GM12864 (cell line): ENCODE measurements at places on chromosomes 12 and 14.

GRCh38 chr12:128929057-128929456 is 75.8 kb downstream of the GLT1D1 start:
- no peak for DNase-seq

DNA sequence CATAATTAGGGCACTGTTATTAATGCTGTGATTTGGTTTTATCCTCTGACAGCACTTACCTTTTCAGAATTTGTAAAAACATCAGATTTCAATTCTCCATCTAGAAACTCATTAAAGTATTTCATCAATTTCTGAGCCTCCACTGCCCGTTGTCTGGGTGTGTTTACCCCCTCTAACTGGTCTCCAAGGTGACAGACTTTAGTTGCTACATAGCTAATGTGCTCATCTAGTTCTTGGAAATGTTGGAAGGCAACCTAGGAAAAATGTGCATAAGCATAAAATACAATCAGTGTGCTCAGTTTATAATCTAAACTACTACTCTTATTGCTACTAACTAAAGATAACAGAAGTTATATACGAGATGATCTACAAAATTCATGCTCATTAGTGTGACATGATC is 24.6 kb downstream of the EXOC5 start:
- no peak for DNase-seq

DNA sequence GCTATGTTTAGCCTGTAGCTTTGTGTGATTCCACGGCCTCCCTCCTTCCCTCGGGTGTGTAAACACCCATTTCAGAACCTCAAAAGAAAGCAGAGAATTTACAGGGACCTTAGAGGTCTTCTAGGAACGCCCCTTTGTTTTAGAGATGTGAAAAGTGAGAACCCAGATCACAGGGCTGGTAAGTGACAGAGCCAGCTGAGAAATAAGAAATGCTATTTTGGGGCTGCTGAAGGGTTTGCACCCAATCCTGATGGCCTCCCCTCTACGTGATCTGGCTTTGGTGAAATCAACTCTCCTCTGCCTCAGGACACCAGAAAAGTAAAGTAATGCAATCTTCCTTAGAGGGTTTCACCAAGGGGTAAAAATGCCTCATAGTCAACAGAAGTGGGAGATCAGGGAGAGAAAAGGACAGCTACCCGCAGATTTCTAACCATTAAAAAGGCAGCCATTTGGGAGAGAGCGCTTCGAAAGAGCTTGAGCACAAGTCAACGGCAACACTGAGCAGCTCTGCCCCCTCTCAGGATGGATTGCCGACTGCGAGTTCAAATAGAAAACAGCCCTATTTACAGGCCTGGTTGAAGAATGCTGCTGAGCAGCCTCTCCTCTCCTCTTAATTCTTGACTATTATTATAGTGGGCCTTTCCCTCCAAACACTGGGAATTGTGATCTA is 78.5 kb upstream of the RASSF3 start:
- no peak for DNase-seq

DNA sequence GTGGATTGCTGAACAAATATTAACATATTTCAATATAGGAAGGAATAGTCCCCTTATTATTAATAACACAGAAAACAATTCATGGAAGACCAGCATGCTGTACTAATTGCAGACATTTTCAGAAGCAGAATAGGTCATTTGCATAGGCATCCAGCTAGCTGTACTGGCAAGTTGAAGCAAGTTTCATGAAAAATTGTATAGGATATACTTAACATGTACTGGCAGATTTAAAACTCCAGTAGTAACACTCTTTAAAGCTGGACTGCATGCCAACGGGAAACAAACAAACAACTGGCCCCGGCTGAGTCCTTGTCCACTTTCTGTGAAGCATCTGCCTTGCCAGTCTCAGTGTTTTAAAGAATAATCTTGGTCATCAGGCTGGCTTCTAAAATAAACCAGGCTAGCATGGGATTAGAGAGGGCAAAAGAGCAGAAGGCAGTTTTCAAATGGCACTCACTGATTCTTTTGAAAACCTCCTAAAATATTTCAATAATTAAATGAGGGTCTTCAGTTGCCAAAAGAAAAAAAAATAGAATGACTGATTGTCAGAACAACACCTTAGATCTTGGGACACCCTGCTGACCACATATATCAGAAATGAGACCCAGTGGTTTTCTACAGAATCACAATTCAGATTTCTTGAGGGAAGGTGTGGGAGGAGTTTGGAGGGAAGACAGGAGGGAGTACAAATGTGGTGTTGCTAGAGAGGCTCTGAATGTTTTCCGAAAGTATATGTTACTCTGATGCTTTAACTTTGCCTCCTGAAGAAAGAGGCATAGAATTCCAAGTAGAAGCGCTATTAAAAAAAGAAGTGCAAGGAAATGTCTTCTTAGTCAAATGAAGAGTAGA is 122.5 kb upstream of the KRAS start:
- no peak for DNase-seq

- no peak for DNase-seq
Observed at GRCh38 chr14:87181288-87181687, 811.7 kb downstream of the GALC start.

- no peak for DNase-seq
Observed at GRCh38 chr14:38204719-38205115, 3.0 kb upstream of the SSTR1 start.

DNA sequence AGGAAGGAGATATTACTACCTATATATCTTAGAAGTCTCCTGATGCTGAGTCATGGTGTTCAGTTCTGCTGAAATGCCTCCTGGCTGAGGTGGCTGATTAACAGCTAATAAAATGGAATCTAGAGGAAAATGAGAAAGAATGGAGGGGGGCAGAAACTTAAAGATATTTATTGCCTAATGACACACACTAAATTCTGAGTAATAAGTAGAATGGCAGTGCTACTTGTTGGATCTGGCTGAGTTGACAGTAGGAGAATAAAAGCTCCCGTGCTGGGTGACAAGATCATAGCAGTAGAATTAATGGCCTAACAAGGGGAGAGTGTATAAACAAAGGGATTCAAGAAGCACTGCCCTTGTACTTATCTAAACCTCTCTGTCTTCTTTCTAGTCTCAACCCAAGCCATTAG is 137.5 kb downstream of the CNTN1 start:
- no peak for DNase-seq
